ENCODE measurements at places on chromosomes 16 and 17.

GRCh38 chr17:76271669-76272540 is 6.8 kb downstream of the UBALD2 start:
- DNase-seq = peak; percentile 98

DNA sequence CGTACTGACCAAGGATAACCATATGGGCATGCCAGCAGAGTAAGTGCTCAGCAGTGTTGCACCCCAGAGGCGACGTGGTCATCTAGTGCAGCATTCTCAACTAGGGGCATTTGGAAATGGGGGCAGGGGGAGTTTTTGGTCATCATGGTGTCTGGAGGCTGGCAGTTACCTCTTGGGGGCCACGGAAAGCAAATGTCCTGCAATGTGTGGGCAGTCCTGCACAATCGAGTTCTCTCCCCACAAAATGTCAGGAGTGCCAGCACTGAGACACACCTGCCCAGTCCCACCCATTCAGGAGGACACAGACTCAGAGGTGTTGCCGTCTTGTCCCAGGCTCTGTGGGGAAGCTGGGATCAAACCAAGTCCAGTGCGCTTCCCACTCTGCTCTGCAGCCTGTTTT is 3.0 kb downstream of the RASL10B start:
- DNase-seq = no peak

DNA sequence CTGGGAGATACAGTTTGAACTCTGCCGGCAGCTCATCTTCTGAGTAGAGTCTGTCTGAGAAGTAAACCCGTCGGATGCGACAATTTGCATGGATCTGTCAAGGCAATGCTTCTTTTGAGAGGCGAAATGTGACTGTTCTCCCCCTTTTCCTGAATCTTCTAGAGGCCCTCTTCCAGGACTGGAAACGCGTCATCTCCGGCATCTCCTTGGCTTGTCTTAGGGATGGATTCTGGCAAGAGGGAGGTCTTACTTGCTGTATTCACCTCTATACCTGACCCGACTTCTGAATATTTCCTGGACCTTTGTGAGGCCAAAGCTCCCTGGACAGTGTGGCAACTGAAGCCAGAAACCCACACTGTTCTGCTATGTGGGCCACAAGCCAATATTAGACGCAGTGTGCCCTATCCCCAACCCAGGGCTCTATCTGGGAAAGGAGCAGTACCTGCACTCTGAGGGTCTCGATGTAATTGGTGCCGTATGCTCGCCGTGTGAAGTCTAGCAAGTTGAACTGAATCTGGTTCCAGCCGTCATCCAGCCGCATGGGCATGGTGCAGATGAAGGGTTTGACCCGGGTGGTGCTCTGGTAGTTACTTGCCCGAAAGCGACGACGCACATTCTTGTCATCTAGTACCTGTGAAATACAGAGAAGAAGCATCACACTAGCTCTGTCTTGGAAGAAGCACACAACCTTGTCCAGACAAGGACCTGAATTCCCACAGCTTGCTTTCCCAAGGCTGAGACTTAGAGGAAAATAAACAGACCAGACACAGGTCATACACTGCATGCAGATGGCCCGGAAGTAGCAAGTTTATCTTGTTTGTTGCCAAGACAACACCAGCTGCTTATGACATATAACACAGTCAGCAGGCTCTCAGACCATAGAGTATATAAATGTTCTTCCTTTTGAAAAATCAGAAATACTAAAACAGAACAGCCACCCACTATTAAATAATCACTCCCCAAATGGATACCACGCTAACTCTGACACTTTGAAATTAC is 14.1 kb downstream of the CFAP20 start:
- no peak for DNase-seq

DNA sequence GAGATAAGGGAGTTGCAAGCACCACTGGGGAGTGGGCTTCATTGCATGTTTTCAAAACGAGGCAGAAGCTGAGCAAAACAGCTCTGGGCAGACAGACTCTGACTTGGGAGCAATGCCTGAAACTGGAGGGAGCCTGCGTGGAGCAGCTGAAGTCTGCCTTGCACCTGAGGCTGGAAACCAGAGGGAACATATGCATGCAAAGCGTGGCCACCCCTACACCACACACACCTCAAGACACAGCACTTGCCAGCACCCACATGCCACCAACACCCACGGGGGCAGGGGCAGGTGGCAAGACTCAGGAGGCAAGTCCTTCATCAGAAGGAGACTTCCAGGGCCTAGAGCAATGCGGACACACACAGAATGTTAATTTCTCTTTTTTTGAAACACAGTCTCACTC is 45.8 kb downstream of the COTL1 start:
- DNase-seq = no peak

DNA sequence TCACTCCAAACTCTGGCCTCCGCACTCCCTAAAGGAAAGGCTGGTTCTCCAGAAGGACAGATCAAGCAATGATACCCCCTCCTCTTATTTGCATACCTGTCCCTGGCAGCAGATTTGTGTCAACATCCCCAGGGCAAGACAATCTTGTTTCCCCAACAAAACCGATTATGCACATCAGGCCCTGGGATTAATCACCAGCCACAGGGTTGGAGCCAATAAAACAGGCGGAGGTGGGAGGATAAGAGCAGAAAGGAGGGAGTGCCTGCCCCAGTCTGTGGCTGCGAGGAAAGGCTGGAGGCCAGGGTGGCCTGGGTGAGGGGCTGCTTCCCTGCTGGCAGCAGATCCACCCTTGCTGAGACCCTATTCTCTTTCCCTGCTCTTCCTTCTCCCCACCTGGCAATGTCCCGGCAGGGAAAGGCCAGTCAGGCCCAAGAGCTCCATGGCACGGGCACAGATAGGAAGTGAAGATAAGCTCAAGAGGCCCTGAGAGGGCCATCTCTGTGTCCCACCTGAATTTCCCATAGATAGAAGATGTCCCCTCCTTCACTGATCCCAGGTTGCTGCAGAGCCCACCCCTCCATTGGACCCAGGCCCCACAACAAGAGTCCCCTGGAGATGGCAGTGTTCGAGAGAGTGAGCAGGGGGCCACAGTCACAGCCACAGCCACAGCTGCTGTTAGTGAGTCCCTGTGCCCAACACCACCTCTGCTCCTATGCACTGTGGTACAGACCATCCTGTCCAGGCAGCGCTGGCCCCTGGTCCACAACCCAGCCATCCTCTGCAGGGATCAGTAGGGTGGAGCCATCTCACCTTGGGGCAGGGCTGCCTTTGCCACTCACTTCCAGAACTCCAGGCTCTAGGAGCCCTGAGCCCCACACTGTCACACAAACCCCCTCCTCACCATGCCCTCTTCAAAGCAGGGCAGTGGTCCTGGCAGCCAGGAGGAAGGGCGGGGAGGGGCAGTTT is 137.5 kb downstream of the SDK2 start:
- DNase-seq = no peak

- no peak for DNase-seq
Measured at GRCh38 chr17:21524211-21524591, 148.0 kb downstream of the KCNJ12 start.

DNA sequence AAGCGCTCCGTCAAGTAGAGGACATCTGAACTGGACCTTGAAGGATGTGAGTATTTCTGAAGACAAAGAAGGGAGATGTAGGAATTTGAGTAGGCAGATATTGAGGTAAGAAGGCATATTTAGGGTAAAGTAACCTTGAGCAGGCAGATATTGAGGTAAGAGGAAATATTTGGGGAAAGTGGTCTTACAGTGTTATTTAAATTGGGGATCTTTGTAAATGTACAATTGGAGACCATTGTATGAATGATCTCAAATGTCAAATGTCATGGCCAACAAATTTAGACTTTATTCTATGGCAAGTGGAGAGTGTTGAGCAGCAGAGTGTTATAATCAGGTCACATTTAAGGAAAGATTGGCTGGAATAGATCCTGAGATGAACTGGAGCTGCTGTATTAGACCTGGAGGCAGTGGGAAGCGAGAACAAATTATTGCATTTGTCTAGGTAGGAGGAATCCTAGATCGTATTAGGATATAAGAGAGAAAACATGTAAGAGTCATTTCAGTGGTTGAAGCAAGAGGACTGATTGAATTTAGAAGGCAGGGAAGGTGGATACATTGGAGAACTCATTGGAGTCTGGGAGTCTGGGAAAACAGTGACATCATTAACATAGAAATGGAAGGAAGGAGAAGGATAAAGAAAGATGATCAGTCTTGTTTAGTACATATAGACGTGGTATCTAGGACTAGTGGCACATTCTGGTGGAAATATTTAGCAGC is 165.6 kb downstream of the MAP2K6 start:
- no peak for DNase-seq

DNA sequence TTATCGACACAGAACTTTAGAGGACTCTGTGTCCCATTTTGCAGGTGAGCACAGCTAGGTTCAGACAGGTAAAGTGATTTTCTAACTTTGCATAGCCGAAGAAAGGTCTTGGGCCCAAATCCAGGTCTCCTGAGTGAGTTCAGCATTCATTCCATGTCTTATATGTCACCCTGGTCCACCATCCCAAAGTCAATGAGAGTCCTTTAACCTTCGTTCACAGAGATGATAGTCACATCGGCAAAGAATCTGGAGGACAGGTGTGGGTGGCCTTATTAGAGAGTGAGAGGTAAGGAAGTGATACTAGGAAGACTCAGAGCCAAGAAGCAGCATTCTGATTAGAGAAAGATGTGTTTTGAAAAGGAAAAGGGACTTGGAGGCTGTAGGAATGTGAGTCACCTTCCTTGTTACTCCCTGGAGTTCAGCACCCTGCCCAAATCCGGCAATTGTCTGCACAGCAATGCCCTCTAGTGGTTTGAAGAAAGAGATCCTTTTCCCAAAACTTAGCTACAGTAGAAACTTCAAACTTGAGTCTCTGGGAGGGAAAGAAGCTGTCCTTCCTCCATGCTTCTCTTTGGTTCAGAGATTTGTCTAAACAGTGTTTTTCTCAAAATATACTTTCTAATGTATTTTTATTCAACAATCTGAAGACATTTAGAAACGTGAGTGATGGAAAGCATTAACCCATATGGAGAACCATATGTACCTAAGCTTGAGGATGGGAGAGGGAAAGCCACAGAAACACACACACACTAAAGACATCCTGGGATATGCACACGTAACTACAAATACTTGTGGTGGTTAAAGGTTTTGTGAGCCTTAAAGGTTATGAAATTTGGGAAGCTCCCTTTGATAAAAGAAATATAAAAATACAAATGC is 96.4 kb upstream of the SHISA6 start:
- DNase-seq = peak; percentile 17

DNA sequence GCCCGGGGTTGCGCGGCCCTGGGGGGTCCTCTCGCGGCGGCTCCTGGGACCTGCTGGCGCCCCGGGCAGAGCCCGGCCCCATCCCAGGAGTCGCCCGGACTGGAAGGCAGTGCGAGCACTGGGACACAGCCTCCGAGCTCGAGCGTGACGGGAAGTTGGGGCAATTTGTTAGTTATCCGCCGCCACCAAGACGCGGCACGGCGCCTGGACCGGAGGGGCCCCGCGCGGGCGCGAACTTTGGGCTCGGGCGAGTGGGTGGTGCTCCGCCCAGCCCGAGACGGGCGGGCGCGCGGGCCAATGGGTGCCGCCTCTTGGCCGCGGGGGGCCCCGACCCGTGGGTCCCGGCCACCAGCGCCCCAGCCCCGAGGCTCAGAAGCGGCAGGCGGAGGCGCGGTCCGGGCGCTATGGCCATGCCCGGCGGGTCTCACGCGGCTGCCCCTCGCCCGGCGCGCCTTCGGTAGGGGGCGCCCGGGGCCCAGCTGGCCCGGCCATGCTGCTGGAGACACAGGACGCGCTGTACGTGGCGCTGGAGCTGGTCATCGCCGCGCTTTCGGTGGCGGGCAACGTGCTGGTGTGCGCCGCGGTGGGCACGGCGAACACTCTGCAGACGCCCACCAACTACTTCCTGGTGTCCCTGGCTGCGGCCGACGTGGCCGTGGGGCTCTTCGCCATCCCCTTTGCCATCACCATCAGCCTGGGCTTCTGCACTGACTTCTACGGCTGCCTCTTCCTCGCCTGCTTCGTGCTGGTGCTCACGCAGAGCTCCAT is at the start of gene ADORA2B:
Gene ADORA2B (plus strand): TSS at position 372 of the 768 bp plus-strand sequence. CDS start 119 bp downstream, at position 491.
- peak; percentile 27 for DNase-seq

DNA sequence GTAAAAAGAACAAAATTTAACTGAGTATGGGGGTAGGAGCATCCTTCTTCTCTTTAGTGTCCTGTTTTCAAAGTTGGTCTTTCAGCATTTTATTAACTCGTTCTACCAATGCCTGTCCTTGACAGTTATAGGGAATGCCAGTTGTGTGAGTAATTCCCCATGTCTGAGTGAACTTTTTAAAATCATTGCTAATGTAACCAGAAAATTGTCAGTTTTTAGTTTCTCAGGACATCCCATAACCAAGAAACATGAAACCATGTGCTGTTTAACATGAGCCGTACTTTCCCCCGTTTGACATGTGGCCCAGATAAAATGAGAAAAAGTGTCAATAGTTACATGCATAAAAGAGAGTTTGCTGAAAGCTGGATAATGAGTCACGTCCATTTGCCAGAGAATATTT is 71.4 kb upstream of the ARL4D start:
- DNase-seq = no peak

GRCh38 chr17:11880714-11881113 is 116.6 kb downstream of the ZNF18 start:
- DNase-seq = peak; percentile 63

- DNase-seq = peak; percentile 93
Measured at GRCh38 chr17:5418858-5419355, 555 bp downstream of the NUP88 start.

GRCh38 chr17:75205793-75206163 is 299 bp downstream of the NUP85 start:
- no peak for DNase-seq

DNA sequence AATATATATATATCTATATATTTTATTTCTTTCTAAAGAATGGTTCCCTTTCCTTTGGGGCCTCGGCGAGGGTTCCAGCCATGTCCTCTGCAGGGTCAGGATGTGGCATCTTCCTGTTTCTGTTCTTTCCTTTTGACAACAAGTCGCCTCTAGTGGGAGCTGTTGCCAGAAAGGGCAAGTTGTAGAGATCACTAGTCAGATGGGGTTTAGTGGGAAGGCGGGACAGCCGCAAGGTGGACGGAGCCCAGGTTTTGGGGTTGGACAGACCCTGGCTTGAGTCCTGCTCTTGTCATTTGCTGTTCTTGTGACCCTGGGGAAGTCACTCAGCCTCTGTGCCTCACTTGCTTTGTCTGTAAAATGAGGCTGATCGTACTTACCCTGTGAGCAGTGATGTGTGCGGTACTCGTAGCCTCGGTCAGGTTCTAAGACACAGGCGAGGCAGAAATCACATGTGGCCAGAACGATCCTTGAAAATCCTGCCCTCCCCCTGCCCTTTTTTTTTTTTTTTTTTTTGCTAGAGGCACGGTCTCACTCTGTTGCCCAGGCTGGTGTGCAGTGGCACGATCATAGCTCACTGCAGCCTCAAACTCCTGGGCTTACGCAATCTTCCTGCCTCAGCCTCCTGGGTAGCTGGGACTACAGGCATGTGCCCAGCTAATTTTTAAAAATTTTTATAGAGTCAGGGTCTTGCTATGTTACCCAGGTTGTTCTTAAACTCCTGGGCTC is 80.1 kb downstream of the ABCC6 start:
- peak; percentile 23 for DNase-seq

DNA sequence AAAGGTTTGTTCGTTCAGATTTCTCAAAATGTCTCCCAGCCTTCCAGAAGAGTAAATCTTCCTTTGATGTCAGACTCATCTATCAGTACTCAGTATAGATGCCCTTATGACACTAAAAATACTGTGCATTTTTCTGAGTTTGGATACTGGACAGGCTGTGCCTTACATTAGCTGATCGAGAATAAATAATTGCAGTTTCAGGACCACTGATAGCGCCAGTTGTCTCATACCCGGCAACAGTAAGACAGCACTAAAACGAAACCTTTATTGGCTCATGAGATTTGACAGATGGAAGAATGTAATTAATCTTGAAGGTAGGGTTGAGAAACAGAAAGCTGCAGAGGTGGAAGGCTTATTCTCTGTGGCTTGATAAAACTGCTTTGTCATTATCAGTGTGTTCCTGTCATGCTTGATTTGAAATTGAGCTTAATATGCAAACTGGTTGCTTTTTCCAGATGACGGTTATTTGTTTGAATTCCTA is 1.2 kb downstream of the ATP6V0A1 start:
- DNase-seq = peak; percentile 58

Data from GM12865 (cell line).